Tibial nerve (tissue), 4 donors: ENCODE measurements at places on chromosomes 11 and 22.

DNA sequence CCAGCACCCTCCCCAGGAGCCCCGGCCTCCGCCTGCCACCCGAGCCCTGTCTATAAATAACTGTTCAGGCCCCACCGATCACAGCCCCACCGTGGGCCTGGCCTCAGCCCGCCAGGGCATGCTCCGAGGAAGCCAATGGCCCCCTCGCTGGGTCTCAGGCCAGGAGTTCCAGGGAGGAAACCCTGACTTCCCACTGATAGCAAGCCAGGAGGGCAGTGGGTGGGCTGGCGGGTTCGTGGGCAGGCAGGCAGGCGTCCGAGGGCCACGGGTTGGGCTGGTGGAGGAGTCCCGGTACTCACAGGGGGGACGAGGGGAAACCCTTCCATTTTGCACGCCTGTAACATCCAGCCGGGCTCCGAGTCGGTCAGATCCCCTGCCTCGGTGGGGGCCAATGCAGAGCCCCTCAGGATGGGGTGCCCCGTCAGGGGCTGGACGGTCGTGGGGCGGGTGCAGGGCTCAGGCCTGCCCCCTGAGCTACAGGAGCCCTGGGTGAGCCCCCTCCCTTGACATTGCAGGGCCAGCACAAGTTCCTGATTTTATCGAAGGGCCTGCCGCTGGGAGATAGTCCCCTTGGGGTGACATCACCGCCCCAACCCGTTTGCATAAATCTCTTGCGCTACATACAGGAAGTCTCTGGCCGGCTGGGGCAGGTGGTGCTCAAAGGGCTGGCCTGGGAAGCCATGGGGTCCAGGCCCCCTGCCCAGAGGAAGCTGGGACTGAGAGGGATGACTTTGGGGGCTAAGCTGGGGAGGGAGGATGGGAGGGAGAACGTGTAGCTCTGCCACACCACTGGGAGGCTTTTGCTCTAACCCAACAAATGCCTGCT lies at the start of gene SPI1:
SPI1 (minus strand) TSS at position 538 of the 826 bp plus-strand sequence; CDS start at position 344, 194 bp downstream.
- H3K27me3 ChIP-seq, result no peaks in the 10 kb centered on the region
- H3K27ac ChIP-seq, result peak within 1 kb of the TSS; percentile 81
- no peak for DNase-seq
- no peaks in the 10 kb centered on the region for H3K36me3 ChIP-seq
- H3K4me3 ChIP-seq, result peak within 1 kb of the TSS; percentile 17

GRCh38 chr11:75879737-75880136 lies 64.7 kb downstream of the UVRAG start:
- peaks cover 22% of the 10 kb centered on the region for H3K4me1 ChIP-seq
- H3K27me3 ChIP-seq, result no peaks in the 10 kb centered on the region
- no peak for DNase-seq
- H3K36me3 ChIP-seq, result no peaks in the 10 kb centered on the region
- no peak overlapping the region for H3K4me3 ChIP-seq

GRCh38 chr22:31284281-31285155 lies 7.8 kb downstream of the PIK3IP1 start:
- no peak overlapping the region for H3K4me3 ChIP-seq
- peaks cover 44% of the 10 kb centered on the region for H3K4me1 ChIP-seq
- H3K27me3 ChIP-seq, result no peaks in the 10 kb centered on the region
- peaks cover 97% of the 10 kb centered on the region for H3K36me3 ChIP-seq

DNA sequence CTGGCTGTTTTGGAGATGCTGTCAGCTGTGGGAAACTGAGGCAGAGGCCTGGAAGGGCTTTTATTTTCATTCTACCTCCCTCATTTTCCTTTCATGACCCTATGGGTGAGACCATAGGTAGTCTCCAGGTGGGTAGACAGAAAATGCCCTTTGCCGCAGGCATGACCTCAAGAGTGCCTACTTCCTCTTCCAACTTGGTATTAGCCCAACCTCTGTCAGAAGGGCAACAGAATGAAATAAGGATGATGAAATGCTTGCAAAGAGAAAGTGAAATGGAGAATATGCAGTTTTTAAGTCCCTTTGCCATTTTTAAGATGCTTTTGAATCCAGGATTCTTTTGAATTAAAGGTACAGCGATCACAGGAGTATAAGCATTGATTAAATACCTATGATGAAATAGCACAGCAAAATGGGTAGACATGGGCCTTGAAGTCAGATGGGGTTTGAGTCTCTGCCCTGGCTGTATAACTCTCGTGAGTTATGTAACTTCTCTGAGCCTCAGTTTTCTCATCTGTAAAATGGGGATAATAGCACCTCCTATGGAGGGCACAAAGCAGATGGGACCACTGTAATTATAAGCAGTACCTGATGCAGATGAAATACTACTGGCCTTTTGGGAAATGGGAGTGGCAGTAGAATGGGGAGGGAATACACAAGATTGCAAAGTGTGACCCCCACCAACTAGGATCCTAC lies 3.7 kb downstream of the ASPHD2 start:
- DNase-seq, result no peak
- H3K36me3 ChIP-seq, result no peaks in the 10 kb centered on the region
- H3K27ac ChIP-seq, result no peak overlapping the region
- H3K4me1 ChIP-seq, result no peaks in the 10 kb centered on the region
- peaks cover 4% of the 10 kb centered on the region for H3K27me3 ChIP-seq
- no peak overlapping the region for H3K4me3 ChIP-seq

GRCh38 chr11:132486060-132486459 lies 1046.2 kb downstream of the OPCML start:
- H3K36me3 ChIP-seq, result no peaks in the 10 kb centered on the region
- no peak overlapping the region for H3K4me3 ChIP-seq
- H3K4me1 ChIP-seq, result no peaks in the 10 kb centered on the region

DNA sequence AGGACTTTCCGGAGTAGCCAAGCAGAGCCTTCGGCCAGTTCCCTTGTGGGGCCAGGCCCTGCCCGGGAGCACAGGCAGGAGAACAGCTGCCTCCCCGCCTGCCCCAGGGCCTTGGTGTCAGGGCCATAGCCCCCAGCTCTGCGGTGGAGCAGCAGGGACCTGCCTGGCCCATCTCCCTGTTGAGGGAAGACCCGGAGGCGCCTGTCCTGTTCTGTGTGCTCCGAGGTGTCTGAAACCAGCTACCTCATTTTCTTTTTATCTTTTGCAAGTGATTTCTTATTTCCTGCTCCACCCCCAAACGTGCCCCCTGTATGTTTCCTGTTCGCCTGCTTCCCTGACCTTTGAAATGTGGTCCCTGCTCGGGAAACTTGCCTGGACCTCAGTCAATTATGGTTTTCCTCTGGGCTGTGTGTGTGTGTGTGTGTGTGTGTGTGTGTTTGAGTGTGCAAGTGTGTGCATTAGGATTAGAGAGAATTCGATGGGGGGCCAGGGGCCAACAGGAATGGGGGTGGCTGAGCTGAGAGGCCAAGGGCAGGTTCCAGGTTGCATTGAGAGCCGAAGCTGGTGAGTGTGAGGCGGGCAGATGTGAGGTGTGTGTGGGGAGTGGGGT lies 19.1 kb downstream of the LRP5 start:
- DNase-seq, result no peak
- no peak overlapping the region for H3K4me3 ChIP-seq
- H3K27ac ChIP-seq, result peak overlapping the region; percentile 68
- H3K36me3 ChIP-seq, result no peaks in the 10 kb centered on the region

DNA sequence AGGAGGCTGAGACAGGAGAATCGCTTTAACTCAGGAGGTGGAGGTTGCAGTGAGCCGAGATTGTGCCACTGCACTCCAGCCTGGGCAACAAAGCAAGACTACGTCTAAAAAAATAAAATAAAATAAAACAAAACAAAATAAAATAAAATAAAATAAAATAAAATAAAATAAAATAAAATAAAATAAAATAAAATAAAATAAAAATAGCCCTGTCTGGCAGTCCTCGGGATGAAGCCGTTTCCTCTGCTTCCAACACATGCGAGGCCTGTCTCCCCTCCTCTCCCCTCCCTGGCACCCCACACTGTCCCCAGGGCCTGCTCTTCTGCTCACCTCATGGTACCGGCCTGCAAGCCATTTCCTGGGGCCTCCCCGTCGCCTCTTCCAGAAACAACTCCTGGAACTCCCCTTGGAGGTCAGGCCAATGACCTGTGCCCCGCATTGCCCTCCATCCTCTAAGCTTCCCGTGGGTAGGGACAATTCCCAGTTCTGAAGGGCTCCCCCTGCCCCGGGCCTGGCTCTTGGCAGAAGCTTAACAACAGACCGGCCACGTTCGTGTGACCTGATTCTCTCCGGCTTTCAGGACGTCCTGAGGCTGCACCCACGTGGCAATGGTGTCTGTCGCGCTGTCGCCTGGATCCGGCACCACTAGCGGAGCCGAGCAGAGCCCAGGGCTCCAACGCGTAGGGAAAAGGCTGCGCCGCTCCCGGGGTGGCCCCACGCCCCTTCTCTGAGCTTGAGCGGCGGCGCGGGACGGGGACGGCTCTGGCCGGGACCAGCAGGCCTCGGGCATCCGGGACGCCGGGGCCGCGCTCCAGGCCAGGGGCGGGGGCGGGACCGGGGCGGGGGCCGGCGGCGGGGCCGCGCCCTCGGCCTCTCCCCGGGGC lies 456 bp upstream of the PARVB start:
- DNase-seq, result no peak
- H3K4me1 ChIP-seq, result peaks cover 24% of the 10 kb centered on the region
- H3K36me3 ChIP-seq, result no peaks in the 10 kb centered on the region
- H3K27ac ChIP-seq, result no peak overlapping the region

DNA sequence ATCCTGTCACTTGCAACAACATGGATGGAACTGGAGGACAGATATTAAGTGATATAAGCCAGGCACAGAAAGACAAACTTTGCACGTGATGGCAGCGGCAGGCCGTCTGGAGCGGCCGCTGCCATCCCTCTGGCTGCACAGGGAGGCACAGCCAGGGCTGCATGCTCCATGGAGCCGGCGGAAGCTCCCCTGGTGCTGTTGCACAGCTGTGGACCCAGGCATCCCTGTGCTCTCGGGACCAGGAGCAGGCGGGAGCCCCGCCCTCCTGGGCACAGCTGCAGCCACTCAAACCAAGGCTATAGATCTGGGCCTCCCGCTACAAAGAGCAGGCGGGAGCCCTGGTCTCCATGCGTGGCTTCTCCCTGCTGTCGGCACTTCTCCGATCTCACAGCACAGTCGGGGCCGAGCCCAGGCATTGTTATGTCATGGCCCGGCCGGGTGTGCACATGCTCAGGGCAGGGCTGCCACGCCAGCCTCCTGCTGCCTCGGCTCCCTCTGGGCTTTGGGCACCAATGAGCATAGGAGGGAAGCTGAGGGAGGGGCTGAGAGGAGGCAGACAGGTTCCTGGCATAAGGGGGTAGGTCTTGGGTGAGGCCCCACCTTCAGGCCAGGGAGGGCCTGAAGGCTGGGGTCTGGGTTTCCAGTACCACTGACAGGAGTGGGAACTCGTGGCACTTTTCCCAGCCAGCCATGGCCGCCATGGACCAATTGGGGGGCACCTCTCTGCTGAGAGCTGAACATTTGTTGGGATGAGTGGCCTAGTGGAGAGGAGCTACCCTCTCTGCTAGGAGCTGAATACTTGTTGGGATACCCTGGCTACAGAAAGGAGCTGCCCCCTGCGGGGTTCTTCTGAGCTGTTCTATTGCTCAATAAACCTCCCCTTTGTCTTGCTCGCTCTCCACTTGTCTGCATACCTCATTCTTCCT lies 16.7 kb downstream of the RRP8 start:
- DNase-seq, result no peak
- no peaks in the 10 kb centered on the region for H3K27me3 ChIP-seq
- no peak overlapping the region for H3K4me3 ChIP-seq
- H3K27ac ChIP-seq, result no peak overlapping the region
- H3K4me1 ChIP-seq, result no peaks in the 10 kb centered on the region

- peak overlapping the region; percentile 61 for H3K4me3 ChIP-seq
- peaks cover 48% of the 10 kb centered on the region for H3K4me1 ChIP-seq
- H3K36me3 ChIP-seq, result no peaks in the 10 kb centered on the region
- peaks cover 63% of the 10 kb centered on the region for H3K27me3 ChIP-seq
- DNase-seq, result no peak
Observed at GRCh38 chr11:117875382-117876058, 938 bp downstream of the FXYD6 start.

- no peak for DNase-seq
- no peak overlapping the region for H3K4me3 ChIP-seq
- H3K36me3 ChIP-seq, result no peaks in the 10 kb centered on the region
Observed at GRCh38 chr11:44870181-44870580, 80.5 kb downstream of the TP53I11 start.

- no peak overlapping the region for H3K27ac ChIP-seq
- H3K27me3 ChIP-seq, result no peaks in the 10 kb centered on the region
- no peaks in the 10 kb centered on the region for H3K36me3 ChIP-seq
- DNase-seq, result no peak
- H3K4me1 ChIP-seq, result no peaks in the 10 kb centered on the region
Observed at GRCh38 chr11:132674151-132674550, 858.1 kb downstream of the OPCML start.

- H3K4me3 ChIP-seq, result no peak overlapping the region
- no peak overlapping the region for H3K27ac ChIP-seq
- no peak for DNase-seq
Observed at GRCh38 chr11:83006877-83007330, 64.8 kb downstream of the RAB30 start.

DNA sequence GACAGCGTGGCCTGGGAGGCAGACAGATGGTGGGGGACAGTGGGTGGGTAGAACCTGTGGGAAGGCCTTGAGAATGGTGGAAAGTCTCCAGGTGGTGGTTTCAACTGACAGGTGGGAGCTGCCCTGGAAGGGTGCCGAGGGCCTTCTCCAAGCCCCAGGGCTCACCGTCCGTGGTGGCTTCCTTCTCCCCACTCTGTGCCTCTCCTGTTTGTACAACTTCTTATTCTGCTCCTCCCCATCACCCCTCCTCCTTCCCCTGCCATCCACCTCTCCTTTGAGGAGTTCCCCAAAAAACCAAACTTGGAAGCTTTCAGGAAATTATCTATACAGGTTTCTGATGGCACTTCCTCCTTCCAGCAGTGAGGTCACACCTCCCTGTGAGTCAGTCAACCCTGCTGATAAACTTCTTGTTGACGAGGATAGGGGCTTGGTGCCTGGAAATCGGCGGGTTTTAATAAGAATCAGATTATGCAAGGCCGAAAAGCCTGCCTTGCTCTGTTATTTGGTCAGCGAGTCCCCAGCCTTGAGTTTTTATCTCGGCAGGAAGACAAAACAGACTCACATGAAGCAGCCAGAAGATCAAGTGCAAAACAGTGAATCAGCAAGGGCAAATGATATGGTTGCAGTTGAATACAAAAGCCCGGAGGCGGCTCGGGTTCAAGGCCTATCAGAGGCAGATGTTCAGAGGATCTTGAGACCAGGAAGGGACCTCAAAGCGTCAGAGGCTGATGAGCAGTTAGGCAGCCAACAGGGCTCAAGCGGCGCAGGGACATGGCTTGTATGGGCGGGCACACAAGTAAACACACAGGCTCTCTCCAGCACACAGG lies 9.5 kb upstream of the ST3GAL4 start:
- no peak overlapping the region for H3K4me3 ChIP-seq
- DNase-seq, result no peak
- H3K27me3 ChIP-seq, result no peaks in the 10 kb centered on the region

- H3K27me3 ChIP-seq, result no peaks in the 10 kb centered on the region
- H3K4me1 ChIP-seq, result no peaks in the 10 kb centered on the region
- no peak overlapping the region for H3K27ac ChIP-seq
- no peaks in the 10 kb centered on the region for H3K36me3 ChIP-seq
Observed at GRCh38 chr11:12777208-12777874, 103.1 kb downstream of the TEAD1 start.

DNA sequence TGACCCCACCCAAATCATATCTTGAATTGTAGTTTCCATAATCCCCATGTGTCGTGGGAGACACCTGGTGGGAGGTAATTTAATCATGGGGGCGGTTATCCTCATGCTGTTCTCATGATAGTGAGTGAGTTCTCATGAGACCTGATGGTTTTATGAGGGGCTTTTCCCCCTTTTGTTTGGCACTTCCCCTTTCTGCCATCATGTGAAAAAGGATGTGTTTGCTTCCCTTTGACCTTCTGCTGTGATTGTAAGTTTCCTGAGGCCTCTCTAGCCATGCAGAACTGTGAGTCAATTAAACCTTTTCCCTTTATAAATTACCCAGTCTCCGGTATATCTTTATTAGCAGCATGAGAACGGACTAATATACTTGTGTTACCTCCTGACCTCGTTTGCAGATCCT lies 156.6 kb upstream of the MTNR1B start:
- no peak overlapping the region for H3K27ac ChIP-seq
- DNase-seq, result no peak
- no peak overlapping the region for H3K4me3 ChIP-seq
- H3K36me3 ChIP-seq, result no peaks in the 10 kb centered on the region
- H3K4me1 ChIP-seq, result no peaks in the 10 kb centered on the region
